GM06990 (cell line): ENCODE measurements at places on chromosomes 11 and 22.

DNA sequence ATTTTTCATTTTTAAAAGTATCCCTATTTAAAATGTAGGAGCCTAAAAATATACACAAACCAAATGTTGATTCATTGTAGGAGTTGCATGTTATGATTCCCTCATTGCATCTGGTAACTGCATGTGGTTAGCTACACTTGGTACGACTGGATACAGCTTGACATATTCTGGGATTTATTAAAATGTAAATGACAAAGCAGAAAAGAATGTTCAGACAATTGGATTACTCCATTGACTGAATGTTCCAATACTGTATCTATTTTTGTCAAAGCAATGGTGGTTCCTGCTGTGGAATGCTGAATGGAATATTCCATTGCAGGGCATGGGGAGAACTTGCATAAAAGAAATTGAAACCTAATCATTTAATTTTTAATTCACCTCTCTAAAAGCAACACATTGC is 30.8 kb downstream of the BLID start:
- no peak for DNase-seq

- DNase-seq, result no peak
These were observed 9.4 kb downstream of the HIPK3 start for GRCh38 chr11:33266393-33267215.

GRCh38 chr11:79663017-79663416 is 222.2 kb upstream of the TENM4 start:
- no peak for DNase-seq

GRCh38 chr22:42468841-42469240 is 36.6 kb upstream of the NFAM1 start:
- no peak for DNase-seq

DNA sequence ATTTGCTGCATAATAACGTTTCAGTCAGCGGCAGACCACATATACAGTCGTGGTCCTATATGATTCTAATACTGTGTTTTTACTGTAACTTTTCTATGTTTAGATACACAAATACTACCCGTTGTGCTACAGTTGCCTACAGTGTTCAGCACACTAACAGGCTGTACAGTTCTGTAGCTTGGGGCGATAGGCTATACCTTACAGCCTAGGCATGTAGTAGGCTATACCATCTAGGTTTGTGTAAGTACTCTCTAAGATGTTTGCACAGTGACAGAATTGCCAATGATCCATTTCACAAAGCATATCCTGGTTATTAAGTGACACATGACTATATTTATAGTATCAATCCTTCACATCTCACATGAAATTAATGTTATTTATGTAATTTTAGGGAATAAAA is 78.2 kb downstream of the YAP1 start:
- DNase-seq, result no peak

DNA sequence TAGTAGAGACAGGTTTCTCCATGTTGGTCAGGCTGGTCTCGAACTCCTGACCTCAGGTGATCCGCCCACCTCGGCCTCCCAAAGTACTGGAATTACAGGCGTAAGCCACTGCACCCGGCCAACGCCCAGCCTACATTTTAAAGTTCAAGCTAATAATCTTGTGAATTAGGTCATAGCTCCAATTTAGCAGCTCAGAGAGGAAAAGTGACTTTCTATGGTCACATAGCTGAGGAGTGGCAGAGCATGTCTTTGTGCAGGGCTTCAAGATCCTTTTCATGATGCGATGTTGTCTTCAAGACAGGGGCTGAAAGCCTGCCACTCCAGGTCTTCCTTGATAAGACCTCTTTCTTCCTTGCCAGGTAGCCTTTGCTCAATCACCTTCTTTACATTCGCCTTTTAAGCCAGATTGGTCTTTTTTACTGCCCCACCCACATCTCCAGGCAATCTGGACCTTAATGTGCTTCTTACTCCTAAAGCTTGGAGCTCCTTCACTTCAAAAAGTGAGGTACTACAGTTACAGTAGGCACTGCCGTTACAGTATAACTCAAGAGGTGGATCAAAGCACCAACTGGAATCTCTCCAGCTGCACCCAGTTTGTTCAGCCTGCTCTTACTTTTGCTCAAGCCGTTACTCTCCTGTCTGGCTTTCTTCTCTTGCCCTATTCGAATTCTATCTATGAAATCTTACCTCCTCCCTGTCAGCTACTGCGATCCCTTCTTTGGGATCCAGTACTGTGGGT is 18.2 kb downstream of the YWHAH start:
- DNase-seq, result no peak

DNA sequence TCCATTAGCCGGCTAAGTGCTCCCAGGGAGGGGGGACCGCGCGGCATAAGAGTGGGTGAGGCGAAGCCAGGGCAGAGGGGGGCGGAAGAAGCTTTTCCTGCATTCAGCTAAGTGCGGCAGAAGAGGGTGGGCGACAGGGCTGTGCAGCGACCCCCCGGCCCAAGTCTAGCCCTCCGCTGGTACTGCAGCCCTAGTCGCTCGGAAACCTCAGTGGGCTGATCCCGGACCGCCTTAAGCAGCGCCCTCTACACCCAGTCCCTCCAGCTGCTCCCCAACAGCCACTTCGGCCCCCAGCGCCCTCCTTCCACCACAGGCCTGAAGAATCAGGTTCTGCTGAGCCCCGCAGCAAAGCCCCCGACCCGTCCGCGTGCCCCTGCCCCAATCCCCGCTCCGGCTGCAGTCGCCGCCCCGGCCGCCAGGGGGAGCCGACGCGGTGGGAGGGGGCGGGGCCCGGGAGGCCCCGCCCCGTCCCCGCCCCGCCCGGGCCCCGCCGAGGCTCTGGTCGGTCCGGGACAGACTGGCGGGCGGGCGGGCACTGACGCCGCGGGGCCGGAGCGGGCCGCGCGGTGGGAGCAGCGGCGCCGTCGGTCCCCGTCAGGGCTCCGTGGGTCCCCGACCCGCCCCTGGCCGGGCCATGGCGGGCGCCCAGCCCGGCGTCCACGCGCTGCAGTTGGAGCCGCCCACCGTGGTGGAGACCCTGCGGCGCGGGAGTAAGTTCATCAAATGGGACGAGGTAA is at the start of gene PLCB3:
PLCB3 (plus strand) TSS at position 515 of the 737 bp plus-strand sequence; CDS start at position 635, 120 bp downstream.
- peak; percentile 55 for DNase-seq

DNA sequence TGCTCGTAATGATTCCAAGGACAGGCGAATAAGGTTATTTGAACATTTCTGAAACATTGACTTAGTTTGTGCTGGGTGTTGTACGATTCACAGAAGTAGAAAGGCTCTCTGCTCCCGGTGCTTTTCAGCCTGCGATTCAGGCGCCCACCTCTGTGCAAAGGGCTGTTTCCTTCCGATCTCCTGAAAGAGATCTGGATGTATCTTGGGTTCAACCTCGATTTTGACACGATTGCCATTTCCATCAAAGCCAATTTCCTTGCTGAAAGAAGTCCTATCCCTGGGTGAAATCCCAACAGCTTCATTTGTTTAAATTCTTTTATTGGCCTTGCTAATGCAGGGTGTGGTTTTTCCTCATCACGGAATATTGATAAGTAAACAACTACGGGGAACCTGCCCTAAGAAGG is 1.1 kb upstream of the ZC3H12C start:
- no peak for DNase-seq

- no peak for DNase-seq
These were observed 120.5 kb upstream of the RASSF10 start for GRCh38 chr11:12888525-12889158.

DNA sequence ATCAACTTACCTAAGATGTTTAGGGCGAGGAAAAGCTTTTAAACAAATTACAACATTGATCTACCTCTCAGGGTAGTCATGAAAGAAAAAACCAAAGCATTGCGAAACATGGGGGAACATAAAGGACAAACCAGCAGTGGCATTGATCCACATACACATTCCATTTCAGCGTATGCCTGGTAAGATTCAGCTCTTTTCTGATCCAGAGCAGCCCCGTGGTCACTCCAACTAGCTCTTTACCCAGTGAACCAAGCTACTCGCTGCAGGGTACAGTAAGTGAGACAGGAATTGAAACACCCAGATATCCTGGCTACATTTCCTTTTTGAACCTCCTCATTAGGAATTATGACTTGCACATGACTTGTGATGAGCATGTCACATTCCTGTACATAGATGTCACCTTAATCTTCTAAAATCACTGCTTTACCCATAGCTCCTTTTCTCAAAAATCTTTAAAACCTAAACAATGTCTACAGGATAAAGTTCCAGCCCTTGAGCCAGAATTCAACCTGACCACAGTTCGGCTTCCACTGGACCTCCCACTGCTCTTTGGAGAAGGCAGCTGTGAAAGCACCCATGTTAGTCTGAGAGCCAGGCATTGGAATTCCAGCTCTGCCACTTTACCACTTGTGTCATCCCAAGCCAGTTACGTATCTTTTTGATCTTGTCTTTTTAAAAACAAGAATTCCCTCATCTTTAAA is 42.9 kb upstream of the AKIP1 start:
- DNase-seq, result no peak

- no peak for DNase-seq
These were observed 27.8 kb upstream of the ELFN2 start for GRCh38 chr22:37454857-37455686.

DNA sequence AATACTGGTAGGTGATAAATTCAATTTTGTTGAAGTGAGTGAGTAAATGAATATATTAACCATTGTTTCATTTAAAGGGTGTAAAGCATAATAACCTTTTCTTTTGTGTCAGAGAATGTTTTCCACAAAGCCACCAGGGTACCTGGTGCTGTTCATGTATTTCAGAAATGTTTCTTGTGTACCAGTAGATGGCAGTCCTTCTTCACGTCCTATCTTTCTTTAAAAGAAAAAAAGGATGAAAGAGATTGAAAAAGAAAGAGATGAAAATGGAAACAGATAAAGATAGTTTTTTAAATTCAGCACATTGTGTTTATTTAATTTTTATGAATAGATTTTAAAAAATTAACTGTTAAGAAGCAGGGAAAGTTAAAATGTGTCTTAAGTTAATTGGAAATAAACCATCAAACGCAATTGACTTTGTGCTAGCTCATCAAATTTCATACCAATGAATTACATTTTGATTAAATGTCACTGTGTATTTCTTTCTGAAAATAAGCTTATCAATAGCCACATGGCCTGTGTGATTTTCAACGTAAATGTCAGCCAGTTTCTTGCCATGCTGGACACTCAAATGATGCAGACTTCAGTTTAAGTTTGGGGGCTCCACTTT is 65.5 kb upstream of the CHORDC1 start:
- no peak for DNase-seq

DNA sequence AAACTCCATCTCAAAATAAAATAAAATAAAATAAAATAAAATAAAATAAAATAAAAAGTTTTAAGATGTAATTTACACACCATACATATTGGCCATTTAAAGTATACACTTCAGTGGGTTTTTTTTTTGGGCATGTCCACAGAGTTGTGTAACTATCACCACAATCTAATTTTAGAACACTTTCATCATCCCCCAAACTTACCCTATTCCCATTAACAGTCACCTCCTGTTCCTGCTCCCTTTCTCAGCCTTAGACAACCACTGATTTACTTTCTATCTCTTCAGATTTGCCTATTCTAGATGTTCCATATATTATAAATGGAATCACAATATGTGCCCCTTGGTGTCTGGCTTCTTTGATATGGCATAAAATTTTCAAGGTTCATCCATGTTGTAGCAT is 4.6 kb upstream of the ACER3 start:
- DNase-seq, result no peak

DNA sequence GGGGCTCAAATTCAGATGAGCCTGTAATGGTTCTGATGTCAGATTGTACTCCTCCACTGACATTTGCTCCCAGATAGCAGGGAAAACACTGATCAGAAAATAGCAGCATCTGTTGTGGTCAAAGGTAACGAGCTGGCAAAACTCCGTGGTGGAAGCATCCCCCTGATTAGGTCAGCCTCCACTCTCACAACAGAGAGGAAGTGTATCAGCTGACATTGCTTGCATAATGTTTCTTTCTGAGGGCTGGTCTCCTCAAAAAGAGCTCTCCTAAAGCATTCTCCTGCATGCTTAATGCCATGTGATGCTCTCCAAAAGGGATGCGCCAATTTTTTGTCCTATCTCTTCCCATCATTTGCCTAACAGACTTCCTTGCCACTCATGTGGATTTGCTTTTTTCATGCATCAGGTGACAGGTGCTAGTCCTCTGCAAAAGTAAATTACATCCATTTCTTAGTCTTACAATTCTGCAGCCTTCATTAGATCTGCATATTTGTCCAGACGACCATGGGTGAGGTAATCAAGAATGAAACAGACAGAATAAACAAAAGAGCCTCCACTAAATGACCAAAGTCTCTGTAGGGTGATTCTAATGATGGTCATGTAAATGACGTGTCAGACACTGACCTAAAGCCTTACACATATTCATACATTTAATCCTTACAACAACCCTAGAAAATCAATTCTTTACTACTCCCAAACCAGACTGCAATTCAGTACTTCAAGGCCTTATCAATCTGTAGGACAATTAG is 6.4 kb upstream of the TENM4 start:
- no peak for DNase-seq

DNA sequence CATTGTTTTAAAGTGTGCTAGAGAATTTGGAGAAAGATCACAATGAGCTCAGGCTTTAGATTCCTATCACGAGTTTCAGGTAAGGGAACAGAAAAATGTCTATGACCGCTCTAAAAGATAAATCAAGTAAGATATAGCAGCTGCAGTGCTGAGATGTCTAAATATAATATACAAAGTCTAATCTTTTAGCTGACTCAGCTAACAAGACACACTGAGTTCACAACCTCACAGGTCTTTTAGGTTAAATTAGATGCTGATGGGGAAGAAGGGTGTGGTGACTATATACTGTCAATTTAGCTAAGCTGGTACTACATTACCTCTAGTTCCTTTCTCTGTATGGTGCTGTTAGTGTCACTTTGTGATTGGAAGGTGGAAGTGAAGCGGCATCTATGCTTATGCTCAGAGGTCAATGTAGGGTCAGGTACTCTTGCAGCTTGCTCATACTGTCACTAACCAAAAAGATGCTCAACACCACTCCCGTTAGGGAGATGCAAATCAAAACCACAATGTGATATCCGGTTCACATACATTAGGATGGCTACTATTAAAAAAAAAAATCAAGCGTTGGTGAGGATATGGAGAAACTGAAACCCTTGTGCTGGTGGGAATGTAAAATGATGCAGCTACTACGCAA is 283.5 kb downstream of the SWAP70 start:
- peak; percentile 30 for DNase-seq

- no peak for DNase-seq
These were observed 729 bp upstream of the CHKB start for GRCh38 chr22:50583294-50583861.

GRCh38 chr11:76736773-76737495 is 46.2 kb upstream of the TSKU start:
- DNase-seq, result no peak

- DNase-seq, result no peak
These were observed 107.5 kb downstream of the TBC1D22A start for GRCh38 chr22:46869831-46870441.
